ENCODE measurements at places on chromosomes 6 and 20.

DNA sequence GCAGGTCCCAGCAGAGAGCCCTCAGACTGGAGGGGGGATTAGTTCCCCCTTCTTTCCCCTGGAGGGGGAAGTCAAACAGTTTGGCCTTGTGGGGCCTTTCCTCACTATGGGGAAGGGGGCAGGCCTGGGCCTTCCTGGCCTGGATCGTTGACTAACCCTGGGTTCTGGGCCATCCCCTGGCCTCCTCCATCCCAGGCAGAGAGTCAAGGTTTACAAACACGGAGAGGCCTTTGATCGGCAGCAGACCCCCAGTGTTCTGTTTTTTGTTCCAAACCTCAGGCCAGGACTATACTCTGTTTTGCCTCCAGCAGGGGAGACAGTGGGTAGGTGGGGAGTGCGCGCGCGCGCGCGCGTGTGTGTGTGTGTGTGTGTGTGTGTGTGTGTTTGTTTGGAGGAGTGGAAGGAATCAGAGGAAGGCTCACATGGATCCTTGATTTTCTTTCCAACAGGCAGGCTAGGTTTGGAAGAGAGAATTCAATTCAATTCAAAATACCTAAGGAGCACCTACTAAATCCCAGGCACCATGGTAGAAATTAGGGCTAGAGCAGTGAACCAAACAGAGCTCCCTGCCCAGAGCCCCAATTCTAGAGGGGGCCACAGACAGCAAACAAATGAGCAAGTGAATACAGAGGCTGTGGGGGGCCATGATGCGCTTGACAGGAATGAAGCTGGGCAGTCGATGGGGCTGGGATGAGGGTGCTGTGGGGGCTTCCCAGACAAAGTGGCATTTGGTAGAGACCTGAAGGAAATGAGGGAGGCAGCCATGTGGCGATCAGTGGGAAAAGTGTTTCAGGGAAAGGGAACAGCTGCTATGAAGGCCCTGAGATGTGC, 14.8 kb downstream of the TP53RK start:
- ATAC-seq: no peak

DNA sequence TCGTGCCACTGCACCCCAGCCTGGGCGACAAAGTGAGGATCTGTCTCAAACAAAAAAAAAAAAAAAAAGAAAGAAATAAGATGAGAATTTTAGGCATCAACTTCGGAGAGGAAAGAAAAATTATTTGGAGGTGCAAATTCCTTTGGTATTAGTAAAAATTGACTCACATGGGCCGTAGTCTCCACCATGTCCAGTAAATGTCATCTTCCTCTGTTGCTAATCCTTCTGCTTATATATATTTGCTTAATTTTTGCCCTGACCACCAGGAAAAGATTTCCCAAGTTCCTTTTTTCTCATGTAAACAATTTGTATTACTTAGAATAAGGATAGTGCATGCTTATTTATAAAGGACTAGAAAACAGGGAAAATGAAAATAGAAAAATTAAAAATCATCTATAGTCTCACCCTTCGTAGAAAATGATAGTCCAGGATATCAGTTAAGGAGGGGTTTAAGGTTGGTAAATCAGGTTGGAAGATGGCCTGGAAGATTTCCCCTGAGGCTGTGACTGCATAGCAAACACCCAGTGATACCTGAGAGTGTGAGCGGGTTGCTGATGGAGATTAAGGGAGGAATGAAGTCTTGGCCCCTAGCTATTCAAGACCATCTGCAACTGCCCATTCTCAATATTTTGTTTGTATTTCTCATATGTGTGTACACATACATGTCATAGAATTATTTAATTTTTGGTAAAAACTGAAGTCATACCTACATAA, 240.8 kb downstream of the ZNF217 start:
- no peak for ATAC-seq

- no peak for ATAC-seq
These were observed 100.4 kb downstream of the AFG1L start for GRCh38 chr6:108395297-108395696.

- ATAC-seq: no peak
These were observed 48.2 kb upstream of the BLCAP start for GRCh38 chr20:37575884-37576283.

DNA sequence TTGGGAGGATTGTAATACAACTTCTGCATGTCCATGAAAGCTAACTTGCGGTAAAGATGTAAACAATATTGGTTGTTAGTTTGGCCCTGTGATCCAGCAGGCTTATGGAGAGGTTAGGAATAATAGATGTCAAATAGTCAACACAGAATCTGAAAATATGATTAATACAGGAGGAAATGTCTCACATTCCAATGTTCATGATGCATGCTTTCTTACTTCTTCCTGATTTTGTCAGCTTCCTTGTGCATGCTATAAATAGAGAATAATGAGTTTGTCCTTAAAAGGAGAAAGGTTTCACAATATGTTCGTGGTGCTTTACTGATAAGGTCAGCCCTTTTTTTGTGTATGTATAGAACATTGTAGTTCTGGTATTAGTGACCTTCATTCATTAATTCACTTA, 136.7 kb downstream of the MMUT start:
- ATAC-seq: peak; percentile 84

- no peak for ATAC-seq
These were observed 252.9 kb downstream of the GRM1 start for GRCh38 chr6:146281651-146282362.

GRCh38 chr6:487956-488355, 96.4 kb downstream of the IRF4 start:
- peak; percentile 73 for ATAC-seq

DNA sequence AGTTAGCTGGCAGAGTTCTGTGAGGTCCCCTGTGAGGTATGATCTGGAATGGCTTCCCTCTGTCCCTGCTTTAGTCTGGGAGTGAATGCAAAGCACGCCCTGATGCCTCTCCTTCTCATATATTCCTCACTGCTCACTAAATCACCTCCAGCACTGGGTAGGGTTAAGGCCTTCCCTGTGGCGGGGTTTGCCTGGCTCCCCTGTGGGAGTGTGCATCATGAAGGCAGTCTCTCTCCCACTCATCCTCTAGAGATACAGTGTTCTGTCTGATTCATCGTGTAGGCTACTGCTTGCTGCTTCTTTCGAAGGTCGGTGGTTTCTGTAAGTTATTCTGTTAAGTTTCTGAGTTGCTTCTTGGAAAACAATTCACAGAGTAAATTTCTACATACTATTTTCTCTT, 420.0 kb upstream of the EYS start:
- ATAC-seq: no peak

DNA sequence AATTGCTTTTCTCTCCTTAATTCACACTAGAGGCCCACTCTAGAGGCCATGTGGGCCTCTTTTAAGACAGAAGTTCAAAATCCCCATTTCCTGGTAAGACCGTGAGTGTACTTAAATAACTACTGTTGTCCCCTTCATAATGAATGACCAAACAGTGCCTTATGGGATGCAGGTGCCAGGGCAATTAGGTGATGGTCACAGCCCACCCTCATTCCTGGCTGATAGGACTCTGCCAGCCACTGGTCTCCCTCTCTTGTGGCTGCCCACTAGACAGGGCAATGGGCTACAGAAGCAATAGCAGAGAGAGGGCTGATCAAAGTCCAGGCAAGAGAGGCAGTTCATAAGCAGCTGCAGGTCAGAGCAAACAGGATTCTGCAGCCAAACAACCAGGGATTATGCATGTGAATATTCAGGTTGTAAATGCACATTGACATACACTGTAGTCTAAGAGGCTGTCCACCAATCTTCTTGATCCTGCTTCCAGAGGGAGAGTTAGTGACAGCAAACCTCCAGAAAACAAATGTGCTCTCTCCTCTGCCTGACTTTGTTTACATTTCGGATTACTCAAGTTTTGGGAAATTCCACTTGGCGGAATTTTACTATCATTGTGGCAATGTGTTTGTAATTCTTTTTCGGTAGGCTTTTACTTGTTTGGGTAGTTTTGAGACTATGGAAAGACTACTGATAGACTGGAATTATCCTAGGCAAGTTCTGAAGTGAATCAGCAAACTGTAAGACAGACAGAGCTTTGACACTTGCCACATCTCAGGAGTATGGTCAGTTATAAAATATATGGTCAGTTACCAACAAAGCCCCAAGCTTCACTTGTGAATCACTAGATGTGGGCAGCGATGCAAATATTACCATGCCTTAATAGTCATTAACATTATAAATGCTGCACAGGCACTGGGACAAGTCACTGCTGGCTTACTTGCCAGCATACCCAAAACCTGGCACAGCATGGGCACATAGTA, 12.8 kb downstream of the PTPRK start:
- peak; percentile 28 for ATAC-seq

DNA sequence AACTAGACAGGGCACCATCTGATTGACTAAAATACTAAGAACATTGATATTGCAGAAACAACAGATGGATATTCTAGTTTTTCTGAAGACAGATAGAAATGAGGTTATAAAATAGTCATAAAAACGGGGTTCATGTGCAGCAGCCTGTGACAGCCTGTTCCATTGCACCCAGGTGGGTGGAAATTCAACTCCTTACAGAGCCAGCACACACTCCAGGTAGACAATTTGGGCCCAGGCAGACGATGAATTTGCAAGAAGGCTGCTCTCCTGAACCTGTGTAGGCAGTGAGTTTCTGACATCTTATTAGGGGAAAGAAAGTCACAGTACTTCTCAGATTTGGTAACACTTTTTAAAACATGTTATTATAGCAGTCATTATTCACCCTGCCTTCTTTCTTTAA, 414.1 kb downstream of the PHF3 start:
- ATAC-seq: no peak

DNA sequence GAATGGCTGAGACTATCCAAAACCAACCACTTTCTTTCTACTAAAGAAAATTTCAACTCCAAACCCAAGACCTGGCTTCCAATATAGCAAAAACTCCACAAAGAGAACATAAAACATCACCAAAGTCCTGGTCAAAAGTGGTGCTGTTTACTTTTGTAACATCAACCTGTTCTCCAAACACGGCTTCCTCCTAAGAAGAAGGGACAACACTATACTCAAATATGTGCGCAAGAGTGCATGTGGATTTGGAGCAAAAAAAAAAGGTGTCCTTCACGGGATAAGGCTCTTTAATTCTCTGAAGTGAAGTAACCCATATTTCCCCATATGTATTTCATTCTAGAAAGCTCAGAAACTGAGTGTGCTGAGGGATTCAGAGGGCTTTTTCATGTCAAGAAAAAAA, 6.6 kb downstream of the B4GALT5 start:
- ATAC-seq: no peak

DNA sequence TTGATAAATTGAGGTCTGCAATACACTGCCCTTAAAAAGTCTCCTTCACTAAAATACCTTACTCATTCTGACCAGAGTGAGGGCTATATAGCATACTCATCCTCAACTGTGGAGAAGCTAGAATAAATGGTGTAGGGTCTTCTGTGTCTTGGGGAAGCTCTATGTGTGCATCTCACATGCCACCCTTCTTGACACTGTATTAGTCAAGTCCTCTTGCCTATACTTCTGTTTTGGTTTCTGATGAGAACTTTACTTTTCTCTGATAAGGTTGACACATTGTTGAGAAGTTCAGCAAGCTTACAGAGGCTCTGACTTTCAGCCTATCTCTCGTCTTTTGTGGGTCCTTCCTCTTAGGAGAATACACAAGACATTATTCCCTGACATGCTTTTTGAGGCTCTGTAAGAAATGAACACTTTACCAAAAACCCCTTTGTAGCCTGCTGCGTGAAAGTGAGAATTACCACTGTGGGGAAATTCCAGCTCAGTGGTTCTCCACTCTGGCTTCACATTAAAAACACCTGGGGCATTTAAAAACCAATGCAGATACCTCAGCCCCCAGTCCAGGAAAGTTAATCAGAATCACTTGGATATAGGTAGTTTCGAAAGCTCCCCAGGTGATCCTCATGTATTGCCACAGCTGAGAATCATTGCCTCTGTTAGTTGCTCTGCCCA, 372.1 kb upstream of the HS3ST5 start:
- no peak for ATAC-seq

- ATAC-seq: no peak
These were observed 77.6 kb upstream of the SASH1 start for GRCh38 chr6:148265054-148265453.

DNA sequence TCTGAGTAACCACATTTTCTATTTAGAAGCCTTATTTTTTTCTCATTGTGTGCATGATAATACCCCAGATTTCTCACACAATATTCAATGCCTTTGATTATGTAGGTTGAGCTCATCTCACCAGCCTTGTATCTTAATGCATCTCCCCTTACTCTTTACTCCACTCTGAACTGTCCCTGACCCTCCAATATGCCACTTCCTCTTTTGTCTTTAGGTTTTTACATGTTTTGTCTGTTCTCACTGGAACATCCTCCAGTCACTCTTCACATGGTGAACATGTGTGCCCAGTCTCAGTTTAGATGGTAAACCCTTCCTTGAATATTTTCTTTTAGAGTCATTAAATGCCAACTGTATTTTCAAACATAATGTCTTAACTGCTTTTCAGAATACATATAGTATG, 392.9 kb upstream of the IMPG1 start:
- no peak for ATAC-seq
